Right cardiac atrium (tissue), 5 donors: ENCODE measurements at places on chromosomes 6 and 20. TPM values are rescaled to one million over a fixed set of nuclear protein-coding genes. Genes with fewer than 3 reads are reported as not detected.

FOXS1 gene
- 3.2 TPM for total RNA-seq

CENPQ gene
- total RNA-seq, result 4.1 TPM

TREM2 gene
- total RNA-seq, result 2.6 TPM

IRAK1BP1 gene
- 6.2 TPM for total RNA-seq

GPLD1 gene
- 1.0 TPM for total RNA-seq

WASF1 gene
- total RNA-seq, result 3.6 TPM

ACSS1 gene
- 14.8 TPM for total RNA-seq

DNA sequence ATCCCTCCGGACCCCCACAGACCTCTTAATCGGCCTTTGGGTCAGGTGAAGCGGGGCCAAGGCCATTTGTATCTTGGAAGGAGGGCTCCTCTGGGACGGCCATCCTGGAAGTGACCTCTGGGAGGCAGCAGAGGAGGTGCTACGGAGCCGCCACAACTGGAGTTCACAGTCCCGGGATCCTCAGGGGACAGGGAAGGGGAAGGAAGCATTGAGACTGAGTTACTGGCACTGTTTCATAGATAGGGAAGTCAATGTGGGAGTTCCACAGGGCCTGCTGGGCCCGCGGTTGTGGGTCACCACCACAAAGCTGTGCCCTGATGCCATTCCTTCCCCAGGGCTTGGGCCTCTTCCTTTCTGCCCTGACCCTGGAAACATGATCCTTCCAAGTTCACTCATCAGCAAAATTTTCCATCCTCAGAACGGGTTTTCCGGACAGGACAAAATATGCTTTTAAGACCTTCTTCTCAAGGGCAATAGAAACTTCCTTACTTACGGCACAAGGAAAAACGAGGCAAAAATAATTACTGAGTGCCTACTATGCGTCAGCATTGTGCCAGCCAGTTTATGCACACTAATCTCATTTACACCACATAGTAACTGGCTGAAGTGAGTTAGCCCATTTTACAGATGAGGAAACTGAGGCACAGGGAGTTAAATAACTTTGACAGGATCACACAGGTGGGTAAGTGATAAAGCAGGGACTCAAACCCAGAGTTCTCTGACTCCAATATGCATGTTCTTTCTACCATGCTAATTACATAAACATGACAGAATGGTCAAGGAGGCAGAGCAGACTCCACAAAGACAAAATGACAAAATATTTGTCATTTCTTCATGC lies 143.8 kb downstream of the UNC5CL start:
- DNase-seq, result peak; percentile 86
